Activated CD8-positive, alpha-beta memory T cell treated with anti-CD3 and anti-CD28 coated beads, Interleukin-2, amount 10 ng/mL, durations not matched to agents 7 days and 5 days (primary cell): ENCODE measurements at places on chromosomes 6 and 20. TPM values are rescaled to one million over a fixed set of nuclear protein-coding genes. Genes with fewer than 3 reads are reported as not detected.
A peak's percentile ranks its signal among the peaks of the same experiment; 100 is the strongest.

- peak; percentile 83 for DNase-seq
- H3K36me3 ChIP-seq = peaks cover 11% of the 10 kb centered on the region
- H3K27me3 ChIP-seq = peaks cover 78% of the 10 kb centered on the region
- peak overlapping the region; percentile 69 for H3K4me3 ChIP-seq
Observed at GRCh38 chr6:6008648-6009421, 2.1 kb upstream of the NRN1 start.

DNA sequence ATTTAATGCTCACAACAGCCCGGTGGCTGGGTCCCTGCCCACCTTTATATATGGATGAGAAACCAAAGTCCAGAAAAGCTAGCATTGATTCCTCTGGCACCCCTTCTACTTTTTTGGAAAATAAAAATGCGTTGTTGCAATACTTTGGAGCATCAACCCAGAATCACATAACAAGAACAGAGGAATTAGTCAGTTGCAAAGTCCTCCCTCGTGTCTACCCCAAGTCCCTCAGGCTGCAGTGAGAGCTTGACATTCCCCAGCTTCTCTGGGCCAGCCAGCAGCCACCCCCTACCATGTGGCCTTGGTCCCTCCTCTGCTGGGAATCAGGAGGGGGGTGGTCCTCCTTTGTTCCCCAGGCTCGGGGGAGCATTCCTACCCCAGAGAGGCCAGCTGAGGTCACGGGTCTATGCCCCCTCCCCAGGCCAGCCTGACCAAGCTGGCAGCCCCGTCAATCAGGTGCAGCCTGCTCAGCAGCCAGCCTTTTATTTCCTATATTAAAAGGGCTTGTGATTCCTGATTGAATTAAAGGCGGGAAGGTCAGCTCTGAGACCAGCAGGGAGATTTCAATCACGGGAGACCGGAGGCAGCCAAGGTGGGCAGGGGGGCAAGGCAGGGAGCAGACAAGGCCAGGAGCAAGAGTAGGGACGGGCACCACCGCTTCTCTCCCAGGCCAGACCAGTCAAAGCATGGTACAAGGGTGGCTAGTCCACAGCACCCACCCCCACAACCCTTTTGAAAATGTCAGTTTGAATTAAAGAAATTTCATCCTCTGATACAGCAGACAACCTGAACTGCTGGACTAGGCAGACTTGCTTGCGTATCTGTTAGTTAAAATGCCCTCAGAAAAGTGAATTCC lies 158.9 kb downstream of the MRPL14 start:
- no peaks in the 10 kb centered on the region for H3K4me1 ChIP-seq
- no peaks in the 10 kb centered on the region for H3K36me3 ChIP-seq
- DNase-seq = no peak
- no peak overlapping the region for H3K27ac ChIP-seq

- H3K4me1 ChIP-seq = peaks cover 1% of the 10 kb centered on the region
- DNase-seq = no peak
- H3K27ac ChIP-seq = no peak overlapping the region
- peaks cover 9% of the 10 kb centered on the region for H3K27me3 ChIP-seq
- H3K36me3 ChIP-seq = no peaks in the 10 kb centered on the region
- H3K4me3 ChIP-seq = no peak overlapping the region
Observed at GRCh38 chr20:52242237-52243230, 51.0 kb upstream of the ZFP64 start.

- DNase-seq = no peak
- no peaks in the 10 kb centered on the region for H3K4me1 ChIP-seq
- H3K27ac ChIP-seq = no peak overlapping the region
- no peaks in the 10 kb centered on the region for H3K36me3 ChIP-seq
Observed at GRCh38 chr20:40578961-40579360, 110.1 kb downstream of the MAFB start.

- no peaks in the 10 kb centered on the region for H3K27me3 ChIP-seq
- DNase-seq = no peak
- no peaks in the 10 kb centered on the region for H3K4me1 ChIP-seq
- H3K4me3 ChIP-seq = no peak overlapping the region
- H3K27ac ChIP-seq = no peak overlapping the region
Observed at GRCh38 chr6:1724616-1725015, 114.9 kb downstream of the FOXC1 start.

- DNase-seq = no peak
- no peak overlapping the region for H3K4me3 ChIP-seq
- peaks cover 1% of the 10 kb centered on the region for H3K36me3 ChIP-seq
- H3K27me3 ChIP-seq = peaks cover 14% of the 10 kb centered on the region
- H3K27ac ChIP-seq = no peak overlapping the region
Observed at GRCh38 chr6:27174958-27175357, 72.5 kb upstream of the PRSS16 start.

GRCh38 chr6:127367023-127367375 lies 23.6 kb upstream of the ECHDC1 start:
- DNase-seq = no peak
- no peaks in the 10 kb centered on the region for H3K27me3 ChIP-seq
- no peak overlapping the region for H3K4me3 ChIP-seq
- H3K4me1 ChIP-seq = peaks cover 2% of the 10 kb centered on the region
- H3K36me3 ChIP-seq = peaks cover 4% of the 10 kb centered on the region

DNA sequence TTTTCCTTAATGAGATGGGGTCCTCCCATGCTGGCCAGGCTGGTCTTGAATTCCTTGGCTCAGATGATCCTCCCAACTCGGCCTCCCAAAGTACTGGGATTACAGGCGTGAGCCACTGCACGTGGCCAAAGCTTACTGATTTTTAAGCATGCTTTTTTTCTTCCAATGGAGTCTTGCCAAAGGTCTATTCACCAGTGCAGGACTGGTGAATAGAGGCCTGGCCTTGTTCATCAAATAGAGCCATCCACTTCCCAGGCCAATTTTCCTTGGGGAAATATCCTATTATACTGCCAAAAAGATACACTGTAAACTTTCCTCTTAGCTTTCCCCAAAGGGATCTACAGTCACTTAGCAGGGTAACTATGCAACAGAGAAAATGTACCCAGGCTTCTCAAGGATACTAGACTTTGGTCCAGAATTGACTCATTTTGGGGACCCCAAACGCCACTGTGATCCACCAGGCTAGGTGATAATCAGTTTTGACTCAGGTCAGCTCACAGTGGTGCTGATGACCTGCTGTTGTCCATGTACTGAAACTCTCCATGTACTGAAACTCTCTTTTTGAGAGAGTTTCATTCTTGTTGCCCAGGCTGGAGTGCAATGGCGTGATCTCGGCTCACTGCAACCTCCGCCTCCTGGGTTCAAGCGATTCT lies 91.8 kb downstream of the REPS1 start:
- H3K27ac ChIP-seq = no peak overlapping the region
- DNase-seq = no peak
- H3K27me3 ChIP-seq = no peaks in the 10 kb centered on the region
- peaks cover 28% of the 10 kb centered on the region for H3K36me3 ChIP-seq

Gene TPD52L1
- total RNA-seq = not detected

GRCh38 chr6:14542670-14543366 lies 425.2 kb downstream of the CD83 start:
- no peaks in the 10 kb centered on the region for H3K36me3 ChIP-seq
- H3K4me3 ChIP-seq = no peak overlapping the region
- H3K4me1 ChIP-seq = peaks cover 17% of the 10 kb centered on the region
- H3K27ac ChIP-seq = no peak overlapping the region
- DNase-seq = peak; percentile 63
- H3K27me3 ChIP-seq = no peaks in the 10 kb centered on the region

DNA sequence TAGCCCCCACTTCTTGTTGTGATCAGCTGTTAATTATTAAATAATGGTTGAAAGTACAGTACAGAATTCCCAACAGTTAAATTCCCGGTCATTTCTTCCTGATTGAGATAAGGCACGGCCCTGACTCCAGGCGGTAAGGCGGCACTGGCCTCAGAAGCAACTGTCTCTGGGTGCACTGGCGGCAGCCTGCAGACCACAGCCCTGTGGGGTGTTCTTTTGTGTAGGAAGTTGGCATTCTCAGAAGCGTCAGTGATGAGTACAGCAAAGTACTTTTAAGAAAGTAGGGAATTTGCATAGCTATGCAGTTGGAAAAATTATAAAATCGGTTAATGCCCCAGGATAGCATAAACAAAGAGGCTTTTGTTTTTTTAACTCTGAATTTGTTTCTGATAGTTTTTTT lies 50.5 kb downstream of the SAMD5 start:
- no peaks in the 10 kb centered on the region for H3K4me1 ChIP-seq
- H3K27me3 ChIP-seq = no peaks in the 10 kb centered on the region
- no peak for DNase-seq
- no peak overlapping the region for H3K27ac ChIP-seq
- no peaks in the 10 kb centered on the region for H3K36me3 ChIP-seq
- no peak overlapping the region for H3K4me3 ChIP-seq

DNA sequence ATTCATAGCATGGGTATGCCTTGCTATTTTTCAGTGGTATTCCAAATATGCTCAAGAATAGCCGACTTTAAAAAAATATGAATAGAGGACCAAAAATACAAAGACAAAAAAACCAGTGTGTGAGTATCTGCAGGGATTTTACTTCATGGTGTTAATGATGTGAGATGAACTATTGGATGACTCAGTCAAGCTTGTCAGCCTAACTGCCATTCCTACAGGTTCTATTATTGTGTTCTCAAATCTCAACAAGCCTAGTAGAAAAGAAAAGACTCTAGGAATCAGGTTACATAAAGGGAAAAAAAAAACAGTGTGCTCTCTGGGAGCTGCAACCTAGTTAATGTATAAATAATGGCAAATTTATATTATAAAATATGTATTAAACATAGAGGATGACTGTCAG lies 588.4 kb upstream of the BTBD3 start:
- no peak overlapping the region for H3K27ac ChIP-seq
- H3K4me1 ChIP-seq = no peaks in the 10 kb centered on the region
- no peak overlapping the region for H3K4me3 ChIP-seq
- no peaks in the 10 kb centered on the region for H3K36me3 ChIP-seq

GRCh38 chr6:6975459-6976111 lies 132.2 kb upstream of the RREB1 start:
- no peaks in the 10 kb centered on the region for H3K27me3 ChIP-seq
- H3K4me1 ChIP-seq = no peaks in the 10 kb centered on the region
- DNase-seq = no peak
- H3K4me3 ChIP-seq = no peak overlapping the region

DNA sequence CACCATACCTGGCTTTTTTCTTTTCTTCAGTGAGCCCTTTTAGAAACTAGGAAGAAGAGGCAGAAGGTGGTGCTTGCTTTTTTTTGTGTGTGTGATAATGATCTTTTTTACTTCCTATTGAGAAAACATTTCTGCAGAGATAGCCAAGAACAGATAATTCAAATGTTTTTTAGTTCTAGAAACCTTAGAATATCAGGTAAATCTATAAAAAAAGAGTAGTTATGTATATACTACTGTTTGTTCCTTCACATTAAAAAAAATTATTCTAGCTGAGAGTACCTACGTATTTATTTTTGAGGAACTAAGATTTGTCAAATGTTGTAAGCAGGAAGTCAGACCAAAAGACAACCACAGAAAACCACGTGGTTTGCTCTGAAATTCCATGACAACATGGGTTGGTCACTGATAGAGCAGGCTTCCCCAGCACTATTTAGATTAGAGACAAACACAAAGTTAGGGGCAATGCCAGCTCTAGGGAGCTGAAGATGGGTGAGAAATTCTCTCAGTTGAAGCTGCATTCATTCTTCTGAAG lies 12.8 kb downstream of the STK4 start:
- peak overlapping the region; percentile 51 for H3K4me3 ChIP-seq
- no peaks in the 10 kb centered on the region for H3K27me3 ChIP-seq
- H3K4me1 ChIP-seq = peaks cover 64% of the 10 kb centered on the region
- DNase-seq = peak; percentile 89
- peak overlapping the region; percentile 95 for H3K27ac ChIP-seq

DNA sequence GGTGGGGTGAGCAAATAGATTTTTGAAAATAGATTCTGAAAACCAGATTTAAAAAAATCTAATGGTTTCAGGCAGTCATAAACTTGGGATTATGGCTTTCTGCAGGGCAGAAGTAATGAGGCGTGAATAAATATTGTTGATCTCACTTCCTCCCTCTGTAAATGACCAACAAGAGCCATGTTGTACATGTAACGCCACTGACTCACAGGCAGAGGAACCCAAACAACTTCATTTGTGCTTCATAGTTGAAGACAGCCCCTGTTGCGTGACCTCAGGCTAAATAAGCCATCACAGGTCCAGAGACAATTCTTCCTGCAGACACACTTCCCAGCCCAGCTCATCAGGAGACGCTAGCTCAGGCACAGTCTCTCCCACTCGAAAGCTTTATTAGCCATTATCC lies 59.1 kb upstream of the F13A1 start:
- DNase-seq = no peak
- H3K4me1 ChIP-seq = no peaks in the 10 kb centered on the region
- H3K27ac ChIP-seq = no peak overlapping the region

DNA sequence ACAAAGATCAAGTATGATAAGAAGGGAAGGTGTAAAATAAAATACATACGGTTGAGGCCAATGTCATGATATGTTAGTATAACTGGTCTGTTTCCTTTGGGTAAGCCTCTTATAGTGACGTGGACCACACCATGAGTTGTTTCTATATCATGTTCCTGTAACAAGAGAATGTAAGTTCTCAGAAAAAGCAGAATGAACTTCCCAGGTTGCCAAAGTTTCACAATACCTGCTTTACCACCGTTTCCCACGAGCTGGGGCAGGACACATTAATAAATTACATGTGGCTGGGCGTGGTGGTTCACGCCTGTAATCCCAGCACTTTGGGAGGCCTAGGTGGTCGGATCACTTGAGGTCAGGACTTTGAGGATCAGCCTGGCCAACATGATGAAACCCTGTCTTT lies 42.6 kb upstream of the SLA2 start:
- H3K27me3 ChIP-seq = no peaks in the 10 kb centered on the region
- H3K4me1 ChIP-seq = no peaks in the 10 kb centered on the region
- no peak overlapping the region for H3K27ac ChIP-seq
- no peaks in the 10 kb centered on the region for H3K36me3 ChIP-seq
- H3K4me3 ChIP-seq = no peak overlapping the region

GRCh38 chr20:61798632-61799031 lies 267.0 kb downstream of the TAF4 start:
- H3K27me3 ChIP-seq = peaks cover 4% of the 10 kb centered on the region
- no peaks in the 10 kb centered on the region for H3K36me3 ChIP-seq
- no peak for DNase-seq
- H3K4me1 ChIP-seq = no peaks in the 10 kb centered on the region
- H3K27ac ChIP-seq = no peak overlapping the region
- no peak overlapping the region for H3K4me3 ChIP-seq

- H3K36me3 ChIP-seq = no peaks in the 10 kb centered on the region
- H3K4me3 ChIP-seq = no peak overlapping the region
- peaks cover 23% of the 10 kb centered on the region for H3K27me3 ChIP-seq
- no peaks in the 10 kb centered on the region for H3K4me1 ChIP-seq
- no peak for DNase-seq
Observed at GRCh38 chr20:46265539-46265938, 42.8 kb downstream of the CDH22 start.
